IPS-NIHi11 (cell line): ENCODE measurements at places on chromosomes 7 and 10.

- no peak for DNase-seq
These were observed 186.8 kb upstream of the YAE1 start for GRCh38 chr7:39379416-39379815.

DNA sequence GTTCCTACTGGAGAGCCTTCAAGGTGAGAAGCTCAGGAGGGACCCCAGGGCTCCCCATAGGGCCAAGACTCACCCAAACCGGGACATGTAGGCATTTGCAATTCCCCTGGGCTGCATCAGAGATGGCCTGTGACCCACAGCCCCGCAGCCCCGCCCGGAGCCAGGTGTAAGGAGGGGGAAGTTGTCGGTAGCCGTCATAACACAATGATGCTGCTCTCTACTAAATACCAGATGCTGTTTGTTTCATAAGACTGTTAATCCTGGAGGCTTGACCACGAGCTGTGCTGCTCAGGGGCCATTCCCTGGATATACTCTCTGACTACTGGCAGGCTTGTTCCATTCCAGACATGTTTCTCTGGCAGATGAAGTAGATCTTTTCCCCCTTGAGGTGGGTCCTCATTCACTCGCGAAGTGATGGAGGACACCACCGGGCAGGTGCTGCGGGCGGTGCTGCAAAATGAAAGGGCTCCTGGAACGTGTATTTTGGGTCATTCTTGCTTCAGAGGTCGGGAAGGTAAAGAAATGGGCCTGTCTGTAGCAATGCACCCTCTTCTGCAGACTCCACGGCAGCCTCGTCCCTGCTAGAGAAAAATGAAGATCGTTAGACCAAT is 61.1 kb downstream of the MKI67 start:
- no peak for DNase-seq

DNA sequence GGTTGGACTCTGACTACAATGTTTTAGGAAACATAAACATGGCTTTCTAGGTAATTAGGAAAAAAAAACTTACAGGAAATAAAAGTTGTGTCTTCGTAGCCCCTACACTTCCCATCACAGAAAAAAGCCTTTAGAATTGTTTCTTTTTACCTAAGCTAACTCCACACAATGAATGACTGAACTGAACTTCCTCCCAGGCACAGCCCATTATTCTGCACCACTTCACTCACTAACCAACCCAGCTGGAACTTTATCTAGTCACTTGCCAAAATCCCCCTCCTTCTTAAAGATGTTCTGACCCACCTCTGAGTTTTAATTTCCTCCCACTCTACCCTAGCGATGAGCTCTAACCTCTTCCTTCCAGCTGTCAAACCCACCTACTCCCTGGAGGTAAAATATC is 91.7 kb upstream of the MEOX2 start:
- no peak for DNase-seq

- no peak for DNase-seq
These were observed 99.1 kb upstream of the PDGFA start for GRCh38 chr7:618539-619367.

GRCh38 chr10:60898321-60898720 is 45.7 kb downstream of the RHOBTB1 start:
- DNase-seq: no peak
